ENCODE measurements at places on chromosomes 4 and X.

- no peak for DNase-seq
Measured at GRCh38 chr4:7354927-7355326, 79.8 kb downstream of the PSAPL1 start.

DNA sequence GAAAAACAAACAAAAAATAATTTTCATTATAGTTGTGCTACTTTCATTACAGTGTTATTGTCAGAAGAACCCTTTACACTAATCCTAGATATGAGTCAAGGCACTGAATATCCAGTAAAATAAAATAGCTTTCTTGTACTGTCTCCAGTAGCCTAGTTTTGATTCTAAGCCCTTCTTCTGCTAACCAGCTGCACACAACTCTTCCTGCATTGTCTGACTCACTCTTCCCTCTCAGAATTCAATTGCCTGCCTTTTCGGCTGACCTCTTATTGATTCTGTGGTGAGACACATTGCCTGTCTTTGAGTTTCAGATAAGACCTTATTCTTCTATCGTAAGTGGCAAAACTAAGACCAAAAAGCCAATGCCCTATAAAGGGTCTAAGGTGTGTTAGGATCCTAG, 26.7 kb upstream of the PCDH18 start:
- DNase-seq, result no peak

DNA sequence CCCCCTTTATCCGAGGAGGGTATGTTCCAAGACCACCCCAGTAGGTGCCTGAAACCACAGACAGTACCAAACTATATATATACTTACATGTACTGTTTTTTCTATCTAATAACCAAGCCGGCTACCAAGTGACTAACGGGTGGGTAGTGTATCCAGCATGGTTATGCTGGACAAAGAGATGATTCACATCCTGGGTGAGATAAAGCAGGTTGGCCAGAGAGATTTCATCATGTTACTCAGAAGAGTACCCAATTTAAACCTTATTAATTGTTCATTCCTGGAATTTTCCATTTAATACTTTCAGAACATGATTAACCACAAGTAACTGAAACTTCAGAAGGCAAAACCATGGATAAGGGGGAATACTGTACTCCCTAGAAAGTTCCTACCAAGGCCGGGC, 46.5 kb downstream of the RFC1 start:
- DNase-seq, result no peak

GRCh38 chr4:1041936-1042330, 30.5 kb downstream of the FGFRL1 start:
- no peak for DNase-seq

DNA sequence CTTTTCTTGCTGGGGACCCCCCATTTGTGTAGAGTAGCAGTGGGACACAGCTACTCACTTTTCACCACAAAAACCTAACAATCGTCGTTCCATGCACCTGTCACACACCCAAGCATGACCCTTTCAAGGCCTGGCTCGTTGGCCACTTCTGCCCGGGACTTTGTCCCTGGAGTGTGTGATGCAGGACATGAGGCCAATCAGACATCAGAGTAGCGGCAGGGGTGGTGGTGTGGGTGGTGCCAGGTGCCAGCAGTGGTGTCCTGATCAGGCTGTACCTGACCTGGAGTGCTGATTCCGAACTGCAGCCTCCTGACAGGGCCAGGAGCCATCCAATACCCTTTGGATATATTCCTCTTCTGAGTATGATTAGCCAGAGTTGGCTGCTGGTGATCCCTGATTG, 23.1 kb upstream of the PROM1 start:
- DNase-seq, result no peak

DNA sequence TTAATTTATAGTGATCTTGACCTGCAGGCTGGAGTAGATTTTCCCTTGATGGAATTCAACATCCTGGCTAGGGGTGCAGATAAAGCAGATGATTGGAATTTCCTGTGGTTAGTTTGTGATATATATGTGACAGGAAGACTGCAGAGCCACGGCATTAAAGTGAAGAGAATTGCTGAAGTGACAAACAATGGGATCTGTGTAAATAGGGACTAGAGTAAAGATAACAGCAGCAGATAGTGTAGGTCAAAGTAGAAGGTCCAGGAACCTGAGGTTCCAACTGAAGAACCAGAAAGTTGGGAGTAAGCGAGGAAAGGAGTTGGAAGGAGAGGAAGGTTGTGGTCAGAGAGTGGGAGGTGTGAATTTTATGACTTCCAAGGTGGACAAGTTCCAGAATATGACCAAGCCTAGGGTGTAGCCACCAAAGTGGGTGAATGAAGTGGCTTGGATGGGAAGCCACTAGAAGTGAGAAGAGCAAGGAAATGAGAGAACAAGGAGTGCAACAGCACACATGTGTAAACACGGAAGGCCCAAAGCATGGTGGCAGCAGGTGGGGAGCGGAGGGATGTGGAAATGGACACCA, 325.0 kb downstream of the RAB28 start:
- DNase-seq, result no peak

- DNase-seq, result no peak
Measured at GRCh38 chrX:46634577-46634976, 61.0 kb downstream of the CHST7 start.

GRCh38 chr4:38783109-38783460, 295 bp upstream of the TLR10 start:
- no peak for DNase-seq

DNA sequence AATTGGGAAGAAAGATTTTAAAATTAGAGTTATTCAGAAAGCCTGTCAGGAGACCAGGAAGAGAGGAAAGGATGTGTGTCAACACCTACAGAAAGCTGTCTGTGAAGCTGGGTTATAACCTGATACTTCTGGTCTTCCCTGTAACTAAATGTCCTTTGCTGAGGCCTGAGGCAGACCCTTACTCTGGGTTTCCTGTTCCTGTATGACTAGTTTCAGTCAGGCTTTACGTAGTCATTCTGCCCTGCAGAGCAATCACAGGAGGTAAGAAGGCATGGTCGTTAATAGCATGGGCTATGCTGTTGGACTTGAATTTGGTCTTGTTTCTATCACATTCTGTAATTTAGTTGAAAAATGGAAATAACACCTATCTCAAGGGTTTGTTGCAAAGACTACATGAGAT, 110.5 kb upstream of the IGFBP7 start:
- DNase-seq, result no peak

- DNase-seq, result no peak
Measured at GRCh38 chr4:94913316-94913715, 155.6 kb downstream of the BMPR1B start.

GRCh38 chr4:128782076-128782715, 27.3 kb upstream of the JADE1 start:
- no peak for DNase-seq

DNA sequence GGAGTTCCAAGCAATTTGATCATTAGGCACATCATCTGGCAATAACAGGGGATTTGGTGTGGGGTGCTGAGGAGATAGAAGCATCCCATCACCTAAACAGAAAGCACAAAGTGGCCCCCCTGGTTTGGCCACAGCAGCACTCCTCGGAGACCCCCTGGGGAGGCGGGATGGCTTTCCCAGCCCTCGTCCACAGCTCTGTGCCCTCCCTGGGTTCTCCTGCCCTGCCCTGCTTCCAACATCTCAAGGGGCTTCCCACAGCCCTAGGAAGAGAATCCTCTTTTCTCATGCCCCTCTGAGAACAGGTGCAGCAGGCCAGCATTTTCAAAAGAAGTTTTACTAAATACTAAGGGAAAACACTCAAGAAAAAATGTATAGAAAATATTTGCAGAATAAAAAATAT, 12.8 kb downstream of the ATP5ME start:
- no peak for DNase-seq

DNA sequence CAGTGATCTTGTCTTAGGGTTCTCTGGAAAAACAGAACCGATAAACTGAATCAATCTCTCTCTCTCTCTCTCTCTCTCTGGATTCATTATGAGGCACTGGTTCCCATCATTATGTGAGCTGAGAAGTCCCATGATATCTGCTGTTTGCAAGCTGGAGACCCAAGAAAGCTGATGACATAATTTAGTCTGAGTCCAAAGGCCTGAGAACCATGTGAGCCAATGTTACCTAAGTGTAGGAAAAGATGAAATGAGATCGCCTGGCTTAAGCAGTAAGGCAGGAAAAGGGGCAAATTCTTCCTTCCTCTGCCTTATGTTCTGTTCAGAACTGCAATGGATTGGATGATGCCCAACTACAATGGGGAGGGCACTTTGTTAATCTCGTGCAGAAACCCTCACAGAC, 207.4 kb downstream of the RBM46 start:
- no peak for DNase-seq

DNA sequence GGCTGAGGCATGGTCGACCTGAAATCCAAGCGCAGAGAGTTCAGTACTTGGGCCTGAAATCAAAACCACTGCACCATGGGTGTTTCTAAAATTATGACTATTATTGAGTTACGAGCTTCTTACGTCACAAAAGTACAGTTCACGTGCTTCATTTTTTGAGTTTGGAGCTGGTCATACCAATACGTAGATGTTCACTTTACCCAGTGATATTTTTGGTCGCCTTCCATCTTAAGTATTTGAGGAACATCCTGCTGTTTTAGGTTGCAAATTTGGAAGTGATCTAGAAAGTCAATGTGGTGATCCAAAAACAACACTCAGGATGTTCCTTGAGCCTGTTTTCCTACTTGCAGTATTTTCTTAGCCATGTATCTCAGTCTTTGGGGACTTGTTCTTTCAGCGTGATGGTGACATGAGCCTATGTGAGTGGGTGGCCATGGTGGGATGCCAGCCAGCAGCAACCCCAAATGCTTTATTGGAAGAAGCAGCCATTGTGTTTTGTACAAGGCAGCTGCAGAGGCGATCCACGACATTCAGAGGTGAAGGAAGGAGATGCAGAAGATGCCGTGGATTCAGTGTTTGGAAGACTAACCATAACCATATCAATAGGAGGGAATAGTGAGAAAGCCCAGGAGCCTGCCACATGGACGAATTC, 28.7 kb downstream of the LDB2 start:
- no peak for DNase-seq

DNA sequence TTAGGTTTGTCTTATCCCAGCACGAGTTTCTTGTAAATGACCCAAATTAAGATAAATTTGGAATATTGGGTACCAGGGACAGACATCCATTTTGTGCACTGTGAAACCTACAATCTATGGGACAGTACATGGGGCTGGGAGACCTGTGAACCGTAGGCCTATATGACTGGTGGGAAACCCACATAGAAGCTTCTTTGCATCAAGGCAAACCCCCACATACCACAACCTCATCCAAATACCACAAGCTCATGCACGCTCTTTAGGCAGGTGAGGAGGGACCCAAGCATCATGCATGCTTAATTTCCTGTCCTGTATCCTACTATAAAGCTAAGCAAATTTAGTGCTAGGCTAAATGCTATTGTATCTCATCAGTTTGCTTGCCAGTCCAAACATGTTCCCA, 47.8 kb downstream of the NIPAL1 start:
- peak; percentile 17 for DNase-seq

- DNase-seq, result no peak
Measured at GRCh38 chr4:158787709-158788475, 19.1 kb downstream of the FNIP2 start.

GRCh38 chrX:6383917-6384316, 151.0 kb downstream of the VCX3A start:
- no peak for DNase-seq

DNA sequence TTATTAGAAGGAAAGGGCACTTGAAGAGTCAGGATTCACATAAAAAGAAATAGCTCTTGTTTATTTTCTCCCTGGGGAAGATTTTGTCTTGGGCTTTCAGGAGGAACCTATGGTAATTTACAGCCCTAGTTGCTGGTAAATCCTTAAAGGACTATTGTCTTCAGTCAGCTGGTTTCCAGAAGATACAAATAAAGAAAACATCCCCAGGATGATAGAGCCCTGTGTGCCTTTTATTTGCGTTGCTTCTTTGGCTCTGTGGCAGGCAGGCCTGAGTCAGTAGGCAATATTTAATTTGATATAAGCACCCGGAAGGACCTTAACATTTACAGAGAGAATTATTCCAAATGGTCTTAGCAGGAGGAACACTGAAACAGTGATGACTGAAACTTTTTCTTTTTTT, 131.0 kb upstream of the SLC34A2 start:
- DNase-seq, result no peak

DNA sequence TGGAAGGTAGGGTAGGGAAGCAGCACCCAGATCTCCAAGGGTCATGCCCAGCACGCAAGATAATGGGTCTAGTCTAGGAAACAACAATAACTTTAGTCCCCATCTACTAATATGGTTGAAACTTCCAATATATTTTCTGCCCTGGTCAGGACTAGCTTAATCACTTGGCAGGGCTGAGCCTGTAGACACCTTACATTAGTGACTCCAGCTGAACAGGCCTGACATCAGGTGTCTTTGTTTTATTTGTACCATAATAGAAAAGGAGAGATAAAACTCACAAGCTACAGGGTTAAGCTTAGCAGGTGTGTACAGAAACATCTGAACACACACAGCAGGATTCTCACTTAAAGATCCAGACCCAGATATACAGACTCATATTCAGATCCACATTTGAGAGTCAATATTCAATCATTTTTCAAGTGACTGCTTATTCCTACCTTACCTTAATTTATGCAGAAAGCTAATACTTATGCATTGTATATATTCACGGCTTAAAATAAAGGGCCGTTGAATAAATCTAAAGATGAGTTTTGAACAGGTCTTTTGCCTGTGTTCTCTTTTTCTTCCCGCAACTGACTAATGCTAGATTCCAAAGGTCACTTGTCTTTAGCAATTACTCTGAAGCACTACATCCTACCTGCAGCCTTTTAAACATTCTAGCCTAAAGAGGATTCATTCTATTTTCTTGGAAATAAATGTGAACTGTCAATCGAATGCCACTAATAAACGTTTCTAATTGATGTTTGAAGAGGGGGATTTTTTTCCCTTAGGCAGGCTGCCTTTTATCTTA, 745.3 kb downstream of the RPA4 start:
- no peak for DNase-seq

DNA sequence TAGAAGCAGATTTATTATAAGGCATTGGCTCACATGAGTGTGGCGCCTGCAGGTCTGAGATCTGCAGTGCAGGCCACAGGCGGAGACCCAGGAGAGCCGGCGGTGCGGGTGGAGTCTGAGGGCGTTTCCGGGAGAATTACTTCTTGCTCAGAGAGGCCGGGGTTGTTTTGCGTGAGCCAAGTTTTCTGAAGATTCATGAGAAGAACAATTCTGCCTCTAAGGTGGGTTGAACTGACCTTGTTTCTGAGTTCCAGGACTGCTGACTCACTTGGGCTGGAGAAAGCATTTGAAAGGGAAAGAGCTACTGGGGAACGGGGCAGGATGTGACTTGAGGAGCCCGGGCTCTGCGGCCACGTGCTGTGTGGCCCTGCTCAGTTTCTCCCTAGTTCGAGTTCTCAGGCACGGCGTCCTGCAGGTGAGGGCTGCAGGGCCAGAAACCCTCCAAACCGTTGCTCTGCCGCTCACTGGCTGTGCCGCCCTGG, 36.7 kb upstream of the SORCS2 start:
- no peak for DNase-seq

DNA sequence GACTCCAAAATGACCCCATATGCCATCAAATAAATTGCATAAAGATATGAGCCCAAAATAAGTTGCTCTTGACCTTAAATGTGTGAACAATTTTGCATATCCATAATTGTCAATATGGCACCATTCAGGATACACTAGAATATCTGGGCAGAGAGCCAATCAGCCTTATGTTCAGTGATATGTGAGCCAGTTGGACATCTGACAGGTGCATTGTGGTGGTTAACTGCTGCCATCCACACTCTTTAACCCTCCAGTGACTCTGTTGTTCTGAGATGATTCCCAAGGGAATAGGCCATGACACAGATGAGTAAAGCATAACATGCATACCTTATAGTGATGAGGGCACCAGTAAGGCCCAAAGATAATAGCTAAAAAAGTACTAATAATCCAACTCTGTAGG, 500.1 kb downstream of the PCDH18 start:
- DNase-seq, result no peak

GRCh38 chrX:43175434-43175833, 397.5 kb upstream of the PPP1R2C start:
- no peak for DNase-seq

Measured in GM12891 (cell line).